ENCODE measurements at places on chromosomes 13 and 19.

- DNase-seq = no peak
Observed at GRCh38 chr13:88000787-88001186, 329.6 kb downstream of the SLITRK5 start.

DNA sequence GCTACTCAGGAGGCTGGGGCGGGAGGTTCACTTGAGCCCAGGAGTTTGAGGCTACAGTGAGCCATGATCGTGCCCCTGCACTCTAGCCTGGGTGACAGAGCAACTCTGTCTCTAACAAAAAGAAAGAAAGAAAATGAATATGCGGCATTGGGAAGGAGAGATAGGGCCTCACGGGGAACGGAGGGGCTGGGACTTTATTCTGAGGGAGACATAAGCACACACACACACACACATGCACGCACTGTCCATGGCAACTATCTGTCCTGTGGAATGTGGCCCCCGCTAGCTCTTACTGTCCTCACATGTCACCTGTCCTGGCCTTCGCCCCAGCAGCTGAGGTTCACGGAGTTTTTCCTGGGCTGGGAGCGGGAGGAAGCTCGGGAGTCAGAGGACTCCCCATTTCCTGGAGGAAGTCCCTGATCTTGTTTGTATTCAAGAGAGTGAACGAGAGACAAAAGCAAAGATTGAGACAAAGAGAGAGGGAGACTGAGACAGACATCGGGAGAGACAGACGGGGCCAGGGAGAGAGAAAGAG lies 654 bp downstream of the STAP2 start:
- no peak for DNase-seq

- DNase-seq = no peak
Observed at GRCh38 chr19:5025027-5025426, 56.1 kb downstream of the KDM4B start.

- DNase-seq = no peak
Observed at GRCh38 chr19:49057636-49058234, at the start of gene CGB7. Gene CGB7 (minus strand): TSS chr19:49057749. CDS start chr19:49055375, 2,374 bp downstream.

- no peak for DNase-seq
Observed at GRCh38 chr13:51525567-51526167, 58.6 kb upstream of the WDFY2 start.

- no peak for DNase-seq
Observed at GRCh38 chr13:99214232-99214631, 13.6 kb downstream of the UBAC2 start.

DNA sequence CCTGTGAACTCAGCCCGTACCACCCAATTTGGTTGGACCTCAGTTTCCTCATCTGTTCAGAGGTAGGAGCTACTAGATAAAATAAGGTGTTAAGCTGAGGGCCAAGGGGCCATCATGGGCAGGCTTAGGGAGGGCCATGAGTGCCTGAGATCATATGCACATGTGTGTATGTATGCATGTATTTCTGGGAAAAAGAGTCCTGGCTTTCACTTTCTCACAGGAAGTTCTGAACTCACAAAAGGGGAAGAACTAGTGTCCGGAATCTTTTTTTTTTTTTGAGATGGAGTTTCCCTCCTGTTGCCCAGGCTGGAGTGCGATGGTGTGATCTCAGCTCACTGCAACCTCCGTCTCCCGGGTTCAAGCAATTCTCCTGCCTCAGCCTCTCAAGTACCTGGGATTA lies 18.9 kb downstream of the TGFB1 start:
- no peak for DNase-seq

DNA sequence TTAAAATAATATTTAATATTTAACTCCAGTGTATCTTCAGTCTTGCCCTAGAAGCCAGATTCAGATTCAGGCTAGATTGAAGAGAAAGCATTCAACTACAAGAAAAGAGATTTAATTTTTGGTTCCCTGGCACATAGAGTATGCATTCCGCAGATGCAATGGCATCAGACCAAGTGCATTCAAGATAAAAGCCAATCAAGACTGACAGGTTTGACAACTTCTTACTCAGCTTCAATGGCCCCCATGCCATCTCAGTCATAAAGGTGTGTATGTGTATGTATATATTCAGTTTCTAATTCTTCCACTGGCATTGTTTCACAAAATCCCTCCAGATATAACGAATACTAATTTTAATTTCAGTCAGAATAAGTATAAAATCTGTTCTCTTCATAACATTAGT lies 650.8 kb upstream of the GPC6 start:
- DNase-seq = no peak

- DNase-seq = no peak
Observed at GRCh38 chr13:98919566-98919965, 58.3 kb downstream of the DOCK9 start.

DNA sequence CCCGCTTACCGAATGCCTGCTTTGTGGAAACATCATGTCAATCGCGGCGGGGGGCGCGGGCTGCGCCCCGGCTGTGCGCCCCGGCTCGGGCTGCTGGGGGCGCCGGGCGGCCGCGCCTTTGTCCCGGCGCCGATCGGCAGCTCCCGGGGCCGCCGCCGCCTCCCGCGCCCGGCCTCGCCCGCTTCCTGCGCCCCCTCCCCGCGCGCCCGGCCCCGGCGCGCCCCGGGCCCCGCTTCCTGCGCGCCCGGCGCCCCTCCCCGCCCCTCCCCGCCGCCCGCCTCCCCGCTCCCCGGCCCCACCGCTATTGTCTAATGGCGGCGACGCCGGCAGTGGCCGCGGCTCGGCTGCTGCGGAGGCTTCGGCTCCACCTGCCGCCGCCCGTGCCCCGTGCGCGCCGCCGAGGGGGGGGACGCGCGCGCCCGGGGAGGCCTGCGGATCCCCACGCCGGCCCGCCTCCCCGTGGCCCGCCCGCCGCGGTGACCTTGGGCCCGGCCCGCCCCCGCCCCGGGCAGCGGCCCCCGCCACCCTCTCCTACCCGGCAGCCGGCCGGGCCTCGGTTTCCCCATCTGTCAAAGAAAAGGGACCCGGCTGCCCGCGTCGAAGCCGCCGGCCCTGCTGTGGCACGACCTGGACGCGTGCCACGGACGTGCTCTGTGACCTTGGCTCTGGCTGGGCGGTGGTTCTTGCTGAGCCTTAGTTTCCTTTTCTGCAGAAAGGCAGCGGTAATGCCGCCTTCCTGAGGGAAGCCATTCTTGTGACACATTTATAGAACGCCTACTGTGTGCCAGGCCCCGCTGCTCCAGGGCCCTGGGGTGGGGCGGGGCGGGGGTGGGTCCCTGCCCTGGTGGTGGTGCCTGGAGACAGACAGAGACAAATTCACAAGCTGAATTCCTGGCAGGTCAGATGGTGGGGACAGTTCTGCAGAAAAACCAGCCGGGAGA lies at the start of gene TLE5:
Gene TLE5 (minus strand): TSS at position 331 of the 941 bp plus-strand sequence. CDS start 295 bp downstream, at position 36.
- DNase-seq = no peak

DNA sequence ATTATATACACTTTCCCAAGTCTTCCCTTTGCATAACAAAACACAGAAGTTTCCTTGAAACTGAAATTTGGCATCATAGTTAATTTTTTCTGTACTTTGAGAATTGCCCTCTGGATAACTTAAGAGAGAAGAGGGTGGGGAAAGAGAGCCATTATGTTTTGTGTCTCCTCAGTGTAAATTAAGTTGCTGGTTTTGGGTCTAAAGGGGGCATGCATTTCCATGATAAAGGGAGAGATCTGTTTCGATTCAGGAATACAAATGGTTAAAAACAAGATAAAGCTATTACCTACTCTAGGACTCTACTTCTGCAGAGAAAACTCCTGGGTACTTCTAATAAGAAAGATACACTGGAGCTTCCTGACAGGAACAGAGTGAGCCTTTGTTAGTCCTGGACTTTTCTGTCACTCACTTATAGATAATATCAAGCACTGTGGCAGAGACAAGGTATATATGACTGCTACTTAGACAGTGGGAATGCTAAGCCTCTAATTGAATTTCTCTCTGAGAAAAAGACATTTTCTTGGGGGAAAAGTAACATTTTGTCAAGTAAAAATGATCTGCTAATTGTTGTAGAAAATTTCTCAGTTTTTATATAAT lies 142.8 kb upstream of the PCDH9 start:
- DNase-seq = no peak

DNA sequence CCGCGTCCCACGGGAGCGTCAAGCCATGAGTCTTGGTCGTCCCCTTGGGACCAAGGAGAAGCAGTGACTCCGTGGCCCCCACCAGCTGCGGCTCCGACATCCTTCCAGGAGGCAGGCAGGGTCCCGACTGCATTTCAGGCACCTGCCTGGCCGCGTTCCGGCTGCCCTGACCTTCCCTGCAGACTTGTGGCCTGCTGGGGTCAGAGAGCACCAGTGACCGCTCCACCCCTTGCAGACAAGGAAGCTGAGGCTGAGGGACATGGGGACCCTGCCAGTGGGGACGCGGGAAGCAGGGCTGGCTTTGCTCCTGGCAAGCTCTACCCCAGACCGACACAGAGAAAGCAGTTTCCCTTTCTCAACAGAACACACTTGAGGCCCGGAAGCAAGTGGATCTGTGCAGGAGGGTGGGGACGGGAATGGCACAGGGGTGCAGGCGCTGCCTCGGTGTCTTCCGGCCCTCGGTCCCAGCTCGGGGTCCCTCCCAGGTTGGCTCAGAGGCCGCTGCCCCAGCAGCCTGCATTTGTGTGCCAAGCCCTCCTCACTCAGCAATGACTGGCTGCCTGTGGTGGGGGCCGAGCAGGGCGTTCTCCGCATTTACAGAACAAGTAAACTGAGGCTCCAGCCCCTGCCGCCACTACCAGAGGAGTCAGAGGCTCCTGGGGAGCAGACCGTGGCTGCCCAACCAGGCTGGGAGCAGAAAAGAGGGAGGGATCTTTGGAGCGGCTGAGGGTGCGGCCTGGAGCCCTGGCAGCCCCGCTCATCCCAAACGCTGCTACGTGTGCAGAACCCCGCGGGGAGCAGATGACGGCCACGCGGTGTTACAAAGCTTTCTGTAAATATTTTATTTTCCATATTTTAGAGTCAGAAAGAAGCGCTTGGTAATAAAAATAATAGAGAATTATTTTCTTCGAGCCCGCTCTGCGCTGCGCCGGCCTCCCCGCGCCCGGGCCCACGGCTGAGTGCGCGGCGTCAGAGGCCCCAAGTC lies 43.9 kb downstream of the GAS6 start:
- no peak for DNase-seq

DNA sequence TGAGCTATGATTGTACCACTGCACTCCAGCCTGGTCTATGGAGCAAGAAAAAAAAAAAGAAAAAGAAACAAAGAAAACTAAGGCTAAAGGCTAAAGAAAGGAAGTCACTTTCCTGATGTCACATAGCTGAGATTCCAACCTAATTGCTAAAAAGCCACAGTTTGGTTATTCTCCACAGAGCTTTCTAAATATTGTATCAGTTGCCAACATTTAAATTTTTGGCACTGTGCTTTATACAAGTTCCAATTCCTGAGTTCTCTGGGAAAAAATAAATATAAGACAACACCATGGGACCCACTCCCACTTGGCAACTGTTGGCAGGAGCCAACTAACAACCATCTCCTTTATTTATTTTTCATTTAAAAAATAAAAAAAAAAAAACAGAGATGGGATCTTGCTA lies 11.2 kb upstream of the LYPD3 start:
- no peak for DNase-seq

DNA sequence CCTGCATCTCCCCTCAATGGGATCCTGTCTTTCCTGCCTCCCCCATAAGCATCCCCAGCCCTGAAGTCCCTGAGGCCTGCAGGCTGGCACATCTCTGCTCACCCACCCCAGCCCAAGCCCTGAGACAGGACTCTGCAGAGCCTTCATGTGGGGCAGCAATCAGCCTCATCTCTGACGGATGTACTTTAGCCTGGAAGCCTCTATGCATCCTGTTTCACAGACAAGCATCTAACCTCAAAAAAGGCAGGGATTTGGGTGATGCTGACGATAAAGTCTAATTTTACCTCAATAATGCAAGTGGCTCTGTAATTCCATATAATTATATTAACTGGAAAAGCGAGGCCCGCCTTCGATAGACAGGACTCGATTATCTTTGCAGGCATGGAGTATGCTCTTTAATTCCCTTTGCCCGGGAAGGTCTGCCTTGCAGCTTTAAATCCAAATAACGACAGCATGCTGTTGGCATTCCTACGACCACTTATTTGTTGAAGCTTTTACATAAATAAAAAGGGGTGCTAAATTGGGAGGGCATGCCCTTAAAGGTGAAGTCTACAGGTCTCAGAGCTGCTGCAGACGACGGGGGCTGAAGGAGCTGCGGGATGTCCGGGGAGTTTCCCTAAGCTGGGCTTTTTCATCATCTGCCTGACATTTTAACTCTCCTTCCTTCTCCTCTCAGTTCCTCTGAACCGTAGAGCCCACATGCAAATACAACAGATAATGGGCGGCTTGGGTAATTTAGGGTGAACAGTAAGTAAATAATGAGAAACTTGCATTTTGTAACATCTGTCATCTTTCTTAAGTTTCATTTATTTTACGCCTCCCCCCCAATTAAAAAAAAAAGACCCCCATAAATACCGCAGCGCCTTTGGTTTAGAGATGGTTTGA lies 211.5 kb downstream of the URI1 start:
- DNase-seq = no peak

GRCh38 chr13:51832471-51833152 lies 12.4 kb downstream of the TMEM272 start:
- no peak for DNase-seq

DNA sequence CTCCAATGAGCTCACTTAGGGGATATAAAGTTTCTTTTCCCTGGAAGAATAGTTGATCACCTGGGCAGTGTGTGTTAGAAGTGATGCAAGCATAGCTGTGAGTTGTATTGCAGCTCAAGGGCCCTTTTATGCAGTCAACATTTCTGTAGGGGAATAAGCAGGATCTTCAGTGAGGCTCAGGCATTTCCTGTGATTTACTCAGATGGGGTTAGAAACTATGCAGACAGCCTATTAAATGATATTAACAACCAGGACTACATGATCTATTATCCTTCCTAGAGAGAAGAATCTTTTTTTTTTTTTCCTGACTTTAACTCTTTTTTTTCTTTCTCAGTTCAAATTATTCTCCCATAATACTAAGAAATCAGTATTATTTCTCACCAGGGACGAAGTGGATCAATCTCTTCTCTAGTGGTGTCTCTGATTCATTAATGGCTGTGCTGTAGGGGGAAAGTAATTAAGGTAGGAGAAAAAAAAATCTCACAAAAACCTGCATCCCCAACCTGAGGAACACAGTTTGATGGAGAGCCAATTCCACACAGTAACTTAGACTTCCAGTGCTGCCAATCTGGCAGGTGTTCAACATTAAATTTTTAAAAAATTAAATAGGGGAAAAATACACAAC lies 126.4 kb upstream of the SLC10A2 start:
- DNase-seq = no peak

DNA sequence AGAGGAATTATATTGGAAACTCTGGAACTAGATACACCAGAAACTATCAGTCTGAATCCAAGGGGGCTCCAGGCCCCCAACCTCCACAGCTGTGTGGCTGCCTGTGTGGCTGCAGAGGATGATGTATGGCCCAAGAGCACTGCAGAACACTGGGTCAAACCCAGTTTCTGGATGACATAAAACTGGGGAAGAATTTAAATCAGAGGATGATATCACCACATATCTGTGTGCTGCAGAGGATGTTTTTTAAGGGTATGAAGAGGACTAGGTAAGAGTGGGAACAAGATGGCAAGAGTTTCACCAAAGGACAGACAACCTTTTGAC lies 226.4 kb downstream of the SUCLA2 start:
- no peak for DNase-seq

DNA sequence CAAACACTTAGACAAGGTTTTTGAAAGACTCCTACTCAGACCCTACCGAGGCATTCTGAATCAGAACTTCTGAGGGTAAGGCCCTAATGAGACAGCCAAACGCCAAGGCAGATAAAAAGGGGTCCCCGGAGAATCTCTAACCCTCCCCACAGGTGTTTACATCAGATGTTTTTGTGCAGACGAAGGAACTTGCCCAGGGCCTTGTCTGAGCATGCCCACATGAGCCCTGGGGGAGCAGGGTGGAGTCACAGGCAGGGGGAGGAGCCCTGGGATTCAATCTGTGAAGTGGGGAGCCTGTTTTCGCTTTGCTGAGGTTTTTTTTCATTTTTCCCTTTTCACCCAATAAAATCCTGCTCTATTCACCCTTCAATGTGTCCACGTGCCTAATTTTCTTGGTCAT lies 61.6 kb upstream of the MED4 start:
- no peak for DNase-seq
